ENCODE measurements at places on chromosomes 3 and 15.

GRCh38 chr15:64682255-64682654, 93.1 kb downstream of the RBPMS2 start:
- no peak for DNase-seq

- peak; percentile 63 for DNase-seq
These were observed 108.1 kb upstream of the THBS1 start for GRCh38 chr15:39472621-39473297.

GRCh38 chr3:45555086-45555591, 39.4 kb upstream of the LIMD1 start:
- peak; percentile 65 for DNase-seq

GRCh38 chr15:60373327-60373726, 24.5 kb downstream of the ANXA2 start:
- DNase-seq, result peak; percentile 59

GRCh38 chr3:23949784-23950183, 4.7 kb downstream of the NR1D2 start:
- no peak for DNase-seq
